Activated T-helper 2 cell treated with anti-CD3 and anti-CD28 coated beads, Interferon-gamma antibody, Interleukin-2, Interleukin-4, amounts not matched to agents 10 μg/mL and 5 μg/mL and 100 μg/mL, durations not matched to agents 14 hours and 24 hours and 36 hours (primary cell): ENCODE measurements at places on chromosomes 4 and X.

DNA sequence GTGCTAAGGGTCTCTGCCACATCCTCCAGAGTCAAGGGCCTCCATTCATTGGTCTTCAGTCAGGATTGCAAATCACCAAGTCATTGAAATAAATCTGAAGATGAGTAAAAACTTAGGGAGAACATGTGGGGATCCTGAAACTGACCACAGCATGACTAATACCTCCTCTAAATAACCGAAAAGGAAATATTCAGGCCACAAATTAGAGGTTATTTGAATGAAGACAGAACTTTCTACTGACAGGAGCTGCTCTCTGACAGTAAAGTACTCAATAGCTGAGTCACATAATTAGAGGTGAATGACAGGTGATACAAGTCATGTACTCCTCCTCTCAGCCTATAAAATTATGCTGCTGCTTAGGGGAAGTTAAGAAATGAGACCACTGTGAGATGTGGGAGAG, 240.2 kb upstream of the F9 start:
- DNase-seq, result no peak

GRCh38 chrX:56313308-56313707, 81.2 kb downstream of the KLF8 start:
- no peak for DNase-seq

DNA sequence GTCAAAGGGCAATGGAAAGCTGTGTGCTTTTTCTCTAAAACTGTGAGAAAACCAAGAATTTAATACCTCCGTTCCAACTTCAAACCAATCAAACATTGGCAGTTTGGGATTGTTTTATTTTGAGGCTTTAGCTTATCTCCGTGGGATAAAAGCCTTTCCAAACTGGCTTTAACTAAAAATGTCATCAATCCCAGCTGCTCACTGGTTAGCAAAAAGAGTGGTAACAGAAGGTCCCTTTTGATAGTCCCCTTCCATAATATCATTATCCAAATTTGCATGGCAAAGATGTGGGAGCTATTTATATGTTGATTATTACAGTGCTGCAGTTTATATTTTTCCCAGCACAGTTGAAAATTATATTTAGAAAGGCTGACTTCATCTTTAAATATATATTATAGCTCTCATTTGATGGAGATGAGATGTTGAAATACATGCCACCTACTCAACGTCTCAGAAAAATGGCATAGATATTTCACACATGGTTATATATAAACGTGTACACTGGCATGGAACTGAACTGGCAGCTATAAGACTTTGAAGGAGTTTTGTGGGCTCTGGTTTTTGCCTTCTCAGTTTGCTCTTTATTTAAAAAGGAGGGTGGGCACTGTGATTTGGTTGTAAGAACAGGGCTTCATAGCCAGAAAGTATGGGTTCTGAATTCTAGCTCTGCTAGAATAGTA, 707.1 kb upstream of the SLIT2 start:
- no peak for DNase-seq

DNA sequence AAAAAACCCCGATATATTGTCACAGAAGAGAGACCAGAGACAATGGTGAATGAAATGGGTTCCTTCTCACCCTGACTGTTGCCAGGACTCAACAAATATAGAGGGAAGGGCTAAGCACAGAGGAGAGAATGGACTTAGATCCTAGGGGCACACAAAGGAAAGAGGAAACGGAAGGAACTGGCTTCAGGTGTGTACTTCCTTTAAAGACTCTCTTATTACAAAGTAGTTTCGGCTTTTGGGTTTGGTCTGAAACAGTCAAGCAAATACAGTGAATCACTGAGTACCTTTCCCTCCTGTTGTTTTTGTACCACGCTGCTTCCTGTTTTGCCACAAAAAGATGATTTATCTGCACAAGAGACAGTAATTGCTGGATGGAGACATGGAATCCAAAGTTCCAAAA, 46.1 kb upstream of the S100G start:
- no peak for DNase-seq

GRCh38 chr4:14856934-14857235, 145.4 kb upstream of the CPEB2 start:
- no peak for DNase-seq

- DNase-seq, result no peak
Measured at GRCh38 chrX:12330841-12331240, 192.6 kb downstream of the FRMPD4 start.

DNA sequence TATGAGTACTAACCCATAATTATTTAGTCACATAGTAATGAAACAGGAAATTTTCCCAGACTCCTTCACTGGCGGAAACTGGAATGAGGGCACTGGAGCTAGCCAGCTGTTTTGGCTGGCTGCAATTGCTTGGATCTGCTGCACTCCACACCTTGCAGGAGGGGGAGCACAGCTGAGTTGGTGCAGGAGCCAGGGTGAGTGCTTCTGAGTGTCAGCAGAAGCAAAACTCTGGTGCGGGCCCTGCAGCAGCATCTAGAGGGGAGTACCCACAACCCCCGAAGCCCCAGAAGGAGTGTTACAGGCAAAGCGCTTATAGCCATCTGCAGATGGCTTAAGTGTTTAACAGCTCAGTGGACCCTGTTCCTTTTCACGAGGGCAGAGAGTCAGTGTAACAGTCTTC, 96.1 kb downstream of the RPA4 start:
- DNase-seq, result no peak

GRCh38 chr4:24002330-24002966, 112.6 kb upstream of the PPARGC1A start:
- no peak for DNase-seq

- no peak for DNase-seq
Measured at GRCh38 chr4:71377561-71377960, 38.7 kb downstream of the SLC4A4 start.

DNA sequence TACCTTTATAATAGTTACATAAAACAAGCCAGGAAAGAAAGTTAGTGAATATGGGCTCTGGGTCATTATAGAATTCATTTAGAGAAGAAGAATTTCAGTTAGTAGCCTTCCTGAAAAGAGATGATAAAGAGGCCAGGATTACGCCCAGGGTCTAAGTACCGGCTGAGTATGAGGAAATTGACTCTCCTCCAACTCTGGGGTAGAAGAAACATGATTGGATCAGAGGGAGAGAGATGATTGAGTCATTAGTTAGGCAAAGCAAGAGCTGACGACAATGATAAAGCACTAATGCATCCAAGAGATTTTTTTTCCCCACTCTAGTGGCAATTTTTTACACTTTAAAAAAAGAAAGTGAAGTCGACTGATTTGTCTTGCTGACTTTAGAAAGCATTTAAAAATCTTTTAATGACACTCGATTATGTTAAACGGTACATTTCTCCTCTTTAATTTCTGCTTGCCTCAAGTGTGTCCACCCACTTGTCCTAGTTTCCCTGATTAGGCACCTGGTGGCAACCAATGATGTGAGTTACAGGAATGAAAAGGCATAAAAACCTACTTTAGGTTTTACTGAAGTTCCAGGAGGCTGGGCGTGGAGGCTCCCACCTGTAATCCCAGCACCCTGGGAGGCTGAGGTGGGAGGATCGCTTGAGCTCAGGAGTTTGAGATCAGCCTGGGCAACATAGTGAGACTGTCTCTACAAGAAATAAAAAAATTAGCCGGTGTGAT, 37.3 kb upstream of the IGFBP7 start:
- no peak for DNase-seq

DNA sequence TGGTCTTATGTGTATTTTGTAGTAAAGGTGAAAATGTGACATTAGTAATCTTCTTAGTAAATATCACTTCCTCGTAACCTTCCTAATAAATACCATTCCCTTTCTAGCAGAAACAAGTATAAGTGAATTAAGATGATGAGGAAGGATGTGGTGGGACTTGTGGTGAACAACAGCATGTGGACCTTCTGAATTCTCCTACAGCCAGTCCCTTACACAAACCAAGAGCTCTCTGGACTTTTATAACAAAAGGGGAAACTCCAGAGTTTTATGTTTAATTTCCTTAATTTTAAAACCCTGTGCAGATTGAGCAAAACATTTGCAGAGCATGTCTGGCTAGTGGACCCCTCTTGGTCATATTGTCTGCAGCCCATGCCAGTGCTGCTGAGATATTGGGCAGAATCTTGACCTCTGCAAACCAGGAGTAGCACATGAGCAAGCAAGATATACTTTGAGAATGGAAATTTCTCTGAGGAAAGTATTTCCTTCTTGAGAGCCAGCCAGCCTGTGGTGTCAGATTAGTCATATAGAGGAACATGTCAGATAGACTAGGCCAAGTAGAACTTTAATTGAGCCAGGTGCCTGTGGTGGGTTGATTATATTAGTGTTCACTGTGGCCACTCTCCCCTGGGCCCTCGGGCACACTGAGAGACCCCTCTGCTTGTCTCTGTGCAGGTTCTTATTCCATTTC, 328.2 kb downstream of the DKK2 start:
- no peak for DNase-seq

GRCh38 chr4:82335043-82335442, 38.7 kb downstream of the HNRNPD start:
- no peak for DNase-seq

GRCh38 chr4:104490770-104491480, 3.8 kb downstream of the CXXC4 start:
- no peak for DNase-seq

DNA sequence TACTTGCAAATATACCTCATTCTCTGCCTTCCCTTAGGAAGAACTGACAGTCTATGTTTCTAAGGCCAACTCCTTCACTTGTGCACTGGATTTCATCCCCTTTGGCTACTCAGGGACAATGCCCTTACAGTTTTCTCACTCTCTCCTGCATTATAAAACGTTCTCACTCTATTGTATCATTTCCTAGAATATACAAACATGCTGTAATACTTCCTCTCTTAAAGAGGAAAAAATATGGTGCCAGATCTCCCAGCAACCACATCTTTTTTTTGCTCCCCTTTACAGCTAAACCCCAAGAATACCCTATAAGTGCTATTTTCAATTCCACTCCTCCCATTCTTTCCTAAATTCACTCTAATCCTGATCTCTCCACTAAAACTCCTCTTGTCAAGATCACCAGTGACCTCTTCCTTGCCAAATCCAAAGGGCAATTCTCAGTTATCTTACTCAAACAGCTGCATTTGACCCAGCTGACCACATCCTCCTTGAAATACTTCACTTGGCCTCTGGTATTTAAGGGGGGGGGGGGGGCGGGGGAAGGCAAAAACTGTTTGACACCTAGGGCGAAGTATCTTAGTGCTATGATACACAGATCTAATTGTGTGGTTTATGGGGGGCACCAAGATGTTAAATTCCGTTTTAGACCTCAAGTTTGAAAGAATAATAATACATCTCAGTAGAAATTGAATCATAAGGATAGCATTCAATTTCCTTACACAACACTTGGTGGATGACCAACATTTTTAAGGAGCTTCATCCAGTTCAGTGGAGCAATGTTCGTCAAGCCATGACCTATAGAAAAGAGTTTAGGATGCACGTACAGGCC, 1.6 kb downstream of the RCHY1 start:
- DNase-seq, result no peak

DNA sequence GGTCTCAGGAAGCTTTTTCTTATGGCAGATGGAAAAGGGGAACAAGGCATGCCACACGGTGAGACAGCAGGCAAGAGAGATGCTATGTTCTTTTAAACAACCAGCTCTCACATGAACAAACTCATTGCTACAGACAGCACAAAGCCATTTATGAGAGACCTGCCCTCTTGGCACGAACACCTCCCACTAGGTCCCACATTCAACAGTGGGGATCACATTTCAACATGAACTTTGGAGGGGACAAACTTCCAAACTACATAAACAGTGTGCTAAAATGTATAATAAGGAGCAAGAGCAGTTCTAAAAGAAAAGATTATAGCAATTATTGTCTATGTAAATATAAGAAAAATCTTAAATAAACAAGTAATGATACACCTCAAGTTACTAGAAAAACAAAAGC, 391.8 kb upstream of the CPXCR1 start:
- DNase-seq, result no peak
